ENCODE measurements at places on chromosomes 7 and 10.

GRCh38 chr10:96678725-96679124 lies 41.6 kb downstream of the PIK3AP1 start:
- DNase-seq = no peak

DNA sequence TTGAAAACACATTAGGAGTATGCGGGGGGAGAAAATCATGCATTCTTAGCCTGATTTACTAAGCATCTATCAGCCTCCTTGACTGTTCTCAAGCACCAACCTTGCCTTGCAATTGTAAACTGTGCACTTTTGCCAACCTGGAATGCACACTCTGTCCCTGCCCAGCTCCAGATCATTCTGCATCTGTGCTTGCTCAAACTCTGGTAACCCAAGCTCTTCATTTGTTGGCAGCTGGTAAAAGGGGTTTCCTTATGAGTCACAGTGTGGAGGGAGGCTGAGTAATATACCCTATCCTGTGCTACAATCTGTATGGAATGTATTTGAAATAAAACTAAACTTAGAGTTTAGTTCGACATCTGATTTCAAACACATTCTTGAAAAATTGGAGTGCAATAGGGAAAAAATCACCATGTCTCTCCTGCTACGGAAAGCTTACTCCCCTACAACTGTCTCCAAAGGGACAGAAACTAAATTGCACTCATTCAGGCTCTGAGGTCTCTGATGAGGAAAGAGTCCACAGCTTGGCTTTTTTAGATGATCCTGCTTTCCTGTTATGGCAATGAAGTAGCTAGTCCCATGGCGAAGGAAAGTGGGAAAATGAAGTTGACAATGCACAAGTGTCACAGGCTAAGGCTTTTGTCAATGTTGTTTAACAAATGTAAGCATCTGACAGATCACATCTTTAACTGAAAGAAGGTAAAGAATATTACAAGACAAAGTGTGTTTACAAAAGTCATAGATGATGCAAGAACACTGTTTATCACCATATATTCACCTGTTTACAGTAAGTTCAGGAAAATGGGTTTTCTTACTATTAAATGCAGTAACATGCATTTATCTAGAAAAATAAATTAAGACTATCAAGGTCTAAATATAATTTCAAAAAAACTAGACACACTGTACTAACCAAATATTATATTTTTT lies 61.9 kb downstream of the TES start:
- DNase-seq = no peak

DNA sequence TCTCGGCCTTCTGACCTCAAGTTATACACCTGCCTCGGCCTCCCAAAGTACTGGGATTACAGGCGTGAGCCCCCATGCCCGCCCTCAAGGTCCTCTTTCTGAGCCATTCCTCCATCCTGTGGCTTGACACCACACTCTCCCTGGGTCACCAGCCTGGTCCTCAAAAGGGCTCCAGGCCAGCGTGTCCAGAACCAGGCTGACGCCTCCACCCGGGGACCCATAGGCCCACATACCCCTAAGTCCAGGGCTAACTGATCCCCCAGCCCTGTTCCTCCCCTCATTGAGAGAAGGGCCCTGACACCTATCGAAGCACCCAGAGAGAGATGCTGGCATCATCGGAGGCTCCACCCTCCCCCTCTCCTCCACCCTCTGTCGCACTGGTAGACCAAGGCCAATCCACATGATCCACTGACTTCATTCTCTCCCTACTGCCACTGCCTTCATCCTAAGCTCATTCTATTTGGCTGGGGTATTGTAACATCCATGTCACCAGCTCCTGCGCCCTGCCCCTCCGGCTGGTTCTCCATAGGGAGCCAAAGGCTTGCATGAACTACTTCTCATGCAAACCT lies 46.7 kb downstream of the TMEM270 start:
- no peak for DNase-seq

- no peak for DNase-seq
These were observed 19.7 kb upstream of the FKBP9 start for GRCh38 chr7:32937344-32938174.

DNA sequence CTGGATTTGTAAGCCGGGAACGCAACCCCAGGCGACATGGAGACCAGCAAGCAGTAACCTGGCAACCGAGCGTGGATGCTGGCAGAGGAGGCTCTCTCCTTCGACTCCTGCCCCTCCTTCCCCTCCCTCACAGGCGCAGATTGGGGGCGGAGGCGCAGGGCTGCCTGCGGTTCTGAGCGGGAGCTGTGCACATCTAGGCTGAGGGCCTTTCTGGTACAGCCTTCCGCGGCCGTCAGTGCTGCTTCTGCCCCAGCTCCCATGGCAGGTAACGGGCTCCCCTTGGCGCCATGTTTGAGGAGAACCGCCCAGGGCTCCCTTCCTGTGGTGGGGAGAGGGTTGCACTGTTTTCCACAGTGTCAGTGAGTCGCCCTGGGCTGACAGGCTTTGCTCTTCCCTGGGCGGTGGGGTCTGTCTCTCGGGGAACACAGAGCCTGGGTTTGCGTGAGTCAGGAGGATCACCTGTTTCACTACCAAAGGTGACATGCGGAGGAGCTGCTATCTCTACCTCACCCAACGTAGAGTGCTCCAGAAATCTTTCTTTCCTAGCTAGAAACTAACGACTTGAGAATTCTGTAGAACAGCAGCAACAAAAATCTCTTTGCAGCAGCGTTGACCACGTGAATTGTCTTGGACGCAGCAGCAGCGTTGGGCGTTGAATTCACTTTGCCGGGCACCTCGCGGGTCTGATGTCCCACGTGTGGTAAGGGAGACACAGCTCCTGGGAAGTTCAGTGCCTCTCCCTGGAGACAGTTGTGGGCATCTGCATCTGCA lies 154.8 kb upstream of the COBL start:
- no peak for DNase-seq

DNA sequence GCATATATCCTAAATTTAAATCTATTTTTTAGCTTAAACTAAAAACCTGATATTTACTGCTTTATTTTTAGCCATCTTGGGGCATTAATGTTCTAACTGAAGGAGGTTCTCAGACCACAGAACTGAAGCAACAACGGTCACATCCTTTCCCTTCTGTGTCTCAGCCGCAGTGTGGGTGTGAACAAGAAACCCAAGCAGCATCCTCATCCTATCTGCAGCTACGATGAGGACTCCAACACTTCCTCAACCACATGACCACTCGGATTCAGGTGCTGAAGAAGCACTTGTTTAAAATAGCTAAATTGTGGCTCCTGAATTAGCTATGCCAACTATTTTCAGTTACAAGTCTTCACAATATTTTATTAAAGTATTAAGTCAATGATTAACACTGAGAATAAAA lies 5.3 kb downstream of the ESYT2 start:
- no peak for DNase-seq

- no peak for DNase-seq
These were observed 15.0 kb upstream of the SLC18A3 start for GRCh38 chr10:49595003-49595712.

DNA sequence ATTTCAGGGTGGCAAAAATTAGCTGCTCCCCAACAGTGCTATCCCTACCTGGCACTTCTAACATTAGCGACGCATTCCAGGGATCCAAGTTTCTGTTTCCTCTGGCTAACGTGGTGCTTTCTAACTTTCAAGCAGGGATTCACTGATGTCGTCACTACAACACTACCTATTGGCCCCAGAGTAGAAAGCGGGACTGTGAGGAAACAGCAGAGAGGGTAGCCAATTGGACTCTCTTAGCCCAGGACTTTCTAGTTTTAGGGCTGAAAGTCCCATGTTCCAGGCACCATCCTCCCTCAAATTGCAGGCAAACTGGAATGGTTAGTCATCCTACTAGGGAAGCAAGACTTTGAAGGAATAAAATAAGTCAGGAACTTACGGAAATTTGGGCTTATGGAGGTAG lies 89.3 kb upstream of the AGK start:
- no peak for DNase-seq

GRCh38 chr7:73891178-73891885 lies 30.4 kb downstream of the TMEM270 start:
- no peak for DNase-seq

DNA sequence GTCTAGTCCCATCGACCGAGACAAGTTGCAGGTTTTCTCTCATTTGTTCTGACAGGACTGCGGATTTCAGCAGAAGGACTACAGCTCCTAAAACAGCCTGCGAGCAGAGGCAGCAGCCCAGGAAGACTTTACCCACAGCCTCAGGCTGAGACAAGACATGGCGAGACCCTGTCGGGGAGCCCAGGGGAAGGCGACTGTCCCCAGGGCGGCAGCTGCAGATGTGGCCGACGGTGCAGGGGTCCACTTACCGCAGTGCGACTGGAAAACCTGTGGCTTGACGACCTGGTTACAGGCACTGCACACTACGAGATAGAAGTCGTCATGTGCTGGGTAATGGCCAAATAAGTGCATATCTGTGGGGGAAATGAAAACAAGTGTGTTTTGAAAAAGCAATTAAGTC lies 88.0 kb downstream of the ATXN7L1 start:
- no peak for DNase-seq

DNA sequence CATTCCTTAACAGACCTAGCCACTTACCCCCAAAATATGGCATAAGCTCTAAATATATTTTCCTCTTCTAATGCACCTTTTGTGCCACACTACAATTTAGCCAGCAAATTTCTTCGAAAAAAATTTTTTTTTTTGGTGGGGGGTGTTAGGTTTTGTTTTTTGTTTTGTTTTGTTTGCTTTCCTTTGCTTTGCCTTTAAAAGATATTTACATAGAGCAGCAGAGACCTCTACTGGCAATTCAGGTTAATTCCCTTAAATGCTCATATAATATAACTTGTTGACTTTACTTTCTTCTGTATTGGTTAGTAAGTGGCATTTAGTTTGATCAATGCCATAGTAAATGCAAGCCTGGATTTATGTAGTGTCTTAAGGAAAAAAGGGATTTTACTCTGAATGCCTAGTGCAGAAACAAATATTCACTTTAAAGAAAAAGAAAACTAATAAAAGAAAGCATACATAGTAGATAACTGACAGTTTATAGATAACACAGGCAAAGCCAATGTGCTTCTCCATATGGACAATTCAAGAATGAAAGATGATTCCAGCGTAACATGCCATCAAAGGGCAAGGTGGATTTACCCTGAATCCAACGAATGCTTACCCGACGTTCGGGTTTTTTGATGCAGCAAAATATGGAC lies 1250.6 kb downstream of the GATA3 start:
- DNase-seq = no peak

GRCh38 chr10:11560076-11560709 lies 51.3 kb downstream of the USP6NL start:
- DNase-seq = no peak

GRCh38 chr7:25923741-25924460 lies 228.1 kb upstream of the NFE2L3 start:
- no peak for DNase-seq

DNA sequence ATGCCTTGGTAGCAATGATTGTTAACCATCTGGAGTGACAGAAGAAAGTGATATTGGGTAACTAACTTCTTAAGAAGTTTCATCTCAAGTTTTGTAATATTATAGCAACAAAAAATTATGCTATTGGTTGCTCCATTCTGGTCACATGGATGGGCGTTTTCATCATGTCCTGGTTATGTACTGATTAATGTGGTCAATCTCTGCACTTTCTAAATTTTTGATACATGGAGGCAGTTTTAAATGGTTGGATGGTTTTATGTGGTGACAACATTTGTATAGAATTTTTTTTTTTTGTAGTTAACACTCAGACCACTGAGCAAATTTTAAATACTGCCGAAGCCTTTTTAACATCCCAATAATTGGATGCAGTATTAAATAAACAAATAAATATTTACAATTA lies 55.2 kb upstream of the CCAR1 start:
- DNase-seq = no peak

- DNase-seq = no peak
These were observed 84.7 kb downstream of the MMRN2 start for GRCh38 chr10:86872757-86873156.

DNA sequence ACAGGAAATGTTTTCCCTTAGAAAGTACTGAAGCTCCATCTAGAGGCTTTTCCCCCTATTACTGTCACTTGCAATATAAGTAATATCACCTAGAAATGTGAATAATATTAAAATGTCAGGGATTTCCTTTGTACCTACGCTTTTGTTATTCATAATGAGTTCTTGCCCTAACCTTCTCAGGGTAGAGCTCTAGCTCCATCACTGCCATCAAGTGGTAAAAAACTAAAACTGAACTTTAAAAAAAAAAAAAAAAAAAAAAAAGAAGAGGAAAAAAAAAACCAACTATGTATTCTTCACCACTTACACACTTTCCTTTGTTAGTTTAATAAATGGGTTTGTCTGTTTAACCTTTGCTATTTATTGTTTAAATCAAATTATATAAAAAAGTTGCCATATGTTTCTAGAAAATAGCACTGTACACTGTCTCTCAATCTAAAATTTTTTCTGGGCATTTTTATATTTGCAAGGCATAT lies 49.9 kb downstream of the DNAJC1 start:
- DNase-seq = no peak

DNA sequence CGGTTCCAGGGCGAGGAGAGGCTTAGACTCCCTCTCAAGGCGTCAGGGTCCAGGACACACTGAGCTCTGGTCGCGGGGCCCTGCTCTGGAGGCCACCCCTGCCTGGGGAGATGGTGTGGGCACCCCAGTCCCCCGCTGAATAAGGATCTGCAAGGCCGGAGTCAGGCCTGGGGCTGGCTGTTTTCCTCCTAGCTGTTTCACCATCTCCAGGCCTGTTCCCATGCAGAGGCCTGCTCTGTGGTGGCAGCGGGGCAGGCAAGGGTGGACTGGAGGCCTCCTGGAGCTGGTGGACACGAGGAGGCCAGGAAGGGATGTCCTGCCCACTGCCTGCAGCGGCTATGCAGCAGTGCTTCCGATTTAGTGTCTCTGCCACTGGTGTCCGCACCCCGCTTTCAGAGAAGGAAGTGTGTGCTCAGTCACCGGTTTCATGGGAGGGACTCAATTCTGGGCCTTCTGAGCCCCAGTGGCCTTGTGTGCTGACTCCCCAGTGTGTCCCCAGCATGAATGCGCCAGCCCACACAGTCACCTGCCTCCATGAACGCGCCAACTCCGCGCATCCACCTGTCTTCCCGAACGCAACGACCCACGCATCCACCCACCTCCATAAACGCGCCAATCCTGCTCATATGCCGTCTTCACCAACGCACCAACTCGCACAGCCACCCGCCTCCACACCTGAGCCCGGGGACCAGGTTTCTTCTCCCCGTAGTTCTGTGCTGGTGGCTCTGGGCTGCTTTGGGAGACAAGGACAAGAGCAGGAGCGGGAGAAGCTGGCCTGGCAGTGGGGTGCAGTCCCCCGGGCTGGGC lies 14.5 kb upstream of the GPR146 start:
- no peak for DNase-seq

DNA sequence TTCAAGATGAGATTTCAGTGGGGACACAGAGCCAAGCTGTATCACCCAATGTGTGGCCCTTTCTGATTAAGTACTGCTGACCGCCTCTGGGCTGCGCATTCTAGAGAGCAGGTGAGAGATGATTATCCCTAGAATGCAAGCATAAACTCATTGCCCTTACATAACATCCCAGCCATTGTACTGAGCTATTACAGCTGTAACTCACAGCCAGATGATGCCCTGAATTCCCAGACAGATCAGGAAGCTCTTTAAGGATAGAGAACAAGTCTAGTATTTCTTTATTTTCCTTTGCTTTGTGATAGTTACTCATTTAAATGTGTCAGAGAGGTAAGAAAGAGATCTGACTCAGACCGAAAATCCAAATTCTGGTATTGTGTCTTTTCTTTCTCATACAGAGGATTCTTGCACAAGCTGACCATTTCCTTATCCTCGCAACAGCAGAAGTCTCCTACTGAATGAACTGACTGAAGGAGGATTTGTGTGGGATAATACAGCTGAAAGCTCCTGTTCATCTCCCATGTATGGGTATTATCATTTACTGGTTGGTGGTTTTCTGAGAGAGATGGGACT lies 58.4 kb downstream of the ZNF22 start:
- DNase-seq = no peak

All from anterior cingulate cortex (tissue), 58 donors.